ENCODE measurements at places on chromosomes 6 and 20.

GRCh38 chr6:168956141-168956838 lies 297.4 kb downstream of the THBS2 start:
- no peak for DNase-seq

DNA sequence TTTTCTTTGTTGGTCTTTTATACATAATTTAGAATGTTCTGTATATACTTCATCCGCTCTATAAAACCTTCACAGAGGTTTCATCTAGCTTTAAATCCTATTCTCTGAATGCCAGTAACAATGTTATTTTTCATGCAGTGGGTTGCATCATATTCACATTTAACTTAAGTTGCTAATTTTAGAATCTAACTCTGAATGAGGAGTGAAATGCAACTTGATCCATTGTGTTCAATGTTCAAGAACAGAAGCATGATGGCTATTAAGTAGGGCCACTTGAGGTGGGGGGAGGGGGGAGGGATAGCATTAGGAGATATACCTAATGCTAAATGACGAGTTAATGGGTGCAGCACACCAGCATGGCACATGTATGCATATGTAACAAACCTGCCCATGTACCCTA lies 224.5 kb downstream of the NKAIN2 start:
- no peak for DNase-seq

GRCh38 chr6:166174031-166174430 lies 6.4 kb upstream of the TBXT start:
- DNase-seq, result no peak

DNA sequence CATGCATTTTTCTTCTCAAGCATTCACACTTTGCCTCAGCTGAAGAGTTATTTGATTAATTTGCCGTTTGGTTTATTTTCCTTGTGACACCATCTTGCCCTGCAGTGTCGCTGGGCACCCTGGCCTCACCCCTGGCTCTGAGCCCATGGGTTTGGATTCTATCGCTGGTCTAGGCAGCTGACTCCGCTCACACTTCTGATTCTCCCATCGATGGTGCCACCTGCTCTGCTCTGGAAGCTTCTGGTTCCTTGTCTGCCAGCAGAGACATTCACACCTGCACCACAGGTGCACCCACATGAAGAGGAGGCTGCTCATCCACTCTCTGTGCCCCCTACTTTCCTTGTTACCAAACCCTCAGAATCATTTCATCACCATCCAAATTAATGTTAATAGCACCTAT lies 291.6 kb upstream of the CDH4 start:
- no peak for DNase-seq

DNA sequence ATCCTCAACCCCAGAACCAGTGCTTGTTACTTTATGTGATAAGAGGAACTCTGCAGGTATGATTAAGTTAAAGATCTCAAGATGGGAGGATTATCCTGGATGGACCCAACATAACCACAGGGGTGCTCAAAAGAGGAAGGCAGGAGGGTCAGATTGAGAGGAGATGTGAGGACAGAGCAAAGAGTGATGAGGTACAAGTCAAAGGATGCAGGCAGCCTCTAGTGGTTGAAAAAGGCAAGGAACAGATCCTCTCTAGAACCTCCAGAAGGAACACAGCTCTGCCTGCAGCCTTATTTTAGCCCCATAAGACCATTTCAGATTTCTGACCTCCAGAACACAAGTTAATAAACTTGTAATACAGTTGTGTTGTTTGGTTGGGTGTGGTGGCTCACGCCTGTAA lies 41.2 kb downstream of the PDSS2 start:
- no peak for DNase-seq

DNA sequence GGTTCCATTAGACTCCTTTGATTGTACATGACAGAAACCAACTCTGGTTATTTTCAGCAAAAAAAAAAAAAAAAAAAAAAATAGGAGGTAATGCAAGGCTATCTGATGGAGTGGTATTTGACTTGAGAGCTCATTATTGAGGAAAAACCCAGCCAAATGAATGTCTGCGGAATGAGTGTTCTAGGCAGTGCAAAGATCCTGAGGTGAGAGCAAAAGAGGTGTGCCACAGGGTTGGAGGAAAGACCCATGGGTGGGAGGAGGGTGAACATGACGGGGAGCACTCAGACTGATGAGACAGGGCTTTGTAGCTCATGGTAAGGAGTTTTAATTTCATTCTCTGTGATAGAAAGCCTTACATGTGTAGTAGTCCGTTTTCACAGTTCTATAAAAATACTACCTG lies 188.9 kb downstream of the TSHZ2 start:
- no peak for DNase-seq

DNA sequence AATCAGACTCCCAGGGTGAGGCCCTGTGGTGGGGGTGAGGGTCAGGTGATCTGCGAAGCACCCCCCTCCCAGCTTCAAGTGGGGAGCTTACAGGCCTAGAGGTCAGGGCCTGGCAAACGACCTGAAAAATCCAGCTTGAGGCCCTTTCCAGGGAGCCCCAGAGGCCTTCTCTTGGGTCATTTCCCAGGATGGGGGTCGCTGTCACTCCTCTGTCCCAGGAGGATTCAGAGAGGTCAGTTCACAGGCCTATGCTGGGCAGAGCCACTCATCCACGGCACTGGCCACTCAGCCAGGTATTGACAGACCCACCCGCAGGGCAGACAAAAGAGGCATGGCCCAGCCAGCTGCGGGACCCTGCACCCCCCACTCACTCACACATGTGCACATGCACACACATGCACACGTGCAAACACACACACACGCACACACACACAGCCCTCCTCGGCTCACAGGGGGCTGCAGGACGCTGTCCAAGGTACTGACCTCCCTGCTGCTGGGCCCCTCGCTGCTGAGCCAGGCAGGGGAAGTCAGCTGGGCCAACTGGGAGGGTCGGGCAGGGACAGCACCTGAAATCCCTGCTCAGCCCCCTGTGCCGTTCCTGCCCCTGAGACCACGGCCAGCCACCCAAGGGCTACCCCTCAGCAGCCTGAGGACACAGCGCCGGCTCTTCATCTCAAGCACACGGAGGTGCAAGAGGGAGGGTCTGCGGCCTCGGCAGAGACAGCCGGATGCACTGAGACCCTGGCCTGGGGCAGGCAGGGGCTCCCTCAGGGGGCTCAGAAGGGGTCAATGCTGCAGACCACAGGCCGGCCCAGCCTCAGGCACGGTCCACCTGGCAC lies 113.8 kb downstream of the TAF4 start:
- DNase-seq, result no peak

- DNase-seq, result no peak
Observed at GRCh38 chr6:42201382-42201781, 6.6 kb upstream of the GUCA1B start.

GRCh38 chr6:31795616-31796298 lies at the start of gene VARS1:
TSS of gene VARS1 (minus strand) at chr6:31795752. CDS start at chr6:31795217, 535 bp downstream.
- peak; percentile 92 for DNase-seq

GRCh38 chr6:130152908-130153510 lies 69.7 kb downstream of the SAMD3 start:
- DNase-seq, result no peak

- DNase-seq, result no peak
Observed at GRCh38 chr6:47180633-47181032, 129.1 kb downstream of the TNFRSF21 start.

DNA sequence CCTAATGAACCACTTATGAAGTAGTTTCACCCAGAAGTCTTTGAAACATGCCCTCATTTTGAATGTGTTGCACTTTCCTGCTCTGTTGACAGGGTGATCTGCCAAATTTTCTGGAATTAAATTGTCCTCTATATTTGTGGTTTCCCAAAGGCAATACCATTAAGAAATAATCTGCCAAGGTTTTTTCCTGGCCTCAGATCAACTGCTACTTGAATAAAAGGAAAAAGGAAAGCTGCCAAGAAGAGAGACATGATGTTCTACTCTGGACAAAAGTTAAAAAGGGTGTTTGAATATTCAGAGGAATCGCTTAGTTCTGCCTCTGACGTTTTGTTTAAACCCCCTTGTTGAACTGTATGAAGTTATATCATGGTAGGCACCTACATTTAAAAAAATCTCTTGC lies 37.4 kb upstream of the ARMH2 start:
- no peak for DNase-seq

DNA sequence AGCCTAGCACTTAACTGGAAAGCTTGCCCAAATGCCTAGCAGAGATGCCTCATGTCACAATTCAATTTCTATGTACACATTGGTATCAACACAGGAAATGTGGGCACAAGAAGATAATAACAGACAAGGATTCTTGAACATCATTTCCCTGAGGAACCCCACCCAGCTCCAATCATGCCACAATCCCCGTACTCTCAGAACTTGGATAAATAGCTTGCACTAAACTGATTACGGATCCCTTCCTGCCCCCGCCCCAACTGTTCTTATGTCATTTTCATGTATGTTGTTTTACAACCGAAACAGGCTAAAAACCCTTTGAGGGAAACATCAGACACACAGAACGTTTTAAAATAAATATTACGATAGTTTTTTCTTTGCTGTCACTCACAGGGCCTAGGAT lies 87.1 kb downstream of the BACH2 start:
- no peak for DNase-seq

DNA sequence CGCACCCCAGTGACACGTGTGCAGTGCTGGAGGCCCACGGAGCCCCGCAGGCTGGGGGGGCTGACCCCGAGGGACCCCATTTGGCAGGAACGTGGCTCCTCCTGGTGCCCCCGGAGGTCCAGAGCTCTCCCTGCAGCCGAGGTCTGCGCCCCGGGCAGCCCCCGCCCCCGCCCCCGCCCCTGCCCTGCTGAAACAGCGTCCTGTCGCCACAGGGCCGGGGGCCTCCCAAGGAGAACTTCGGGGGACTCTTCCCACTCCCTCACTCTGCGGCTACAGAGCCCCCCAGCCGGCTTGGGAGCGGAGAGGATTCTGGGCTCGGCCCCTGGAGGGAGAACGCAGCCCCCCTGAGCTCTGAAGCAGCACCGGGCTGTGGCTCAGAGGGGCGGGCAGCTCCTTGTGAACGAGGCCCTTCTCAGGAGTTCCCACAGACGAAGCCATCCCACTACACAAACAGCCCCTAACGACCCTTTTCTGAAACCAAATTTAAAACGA lies 115.2 kb downstream of the DLL1 start:
- DNase-seq, result no peak

- DNase-seq, result no peak
Observed at GRCh38 chr6:70118670-70119069, 184.2 kb downstream of the COL9A1 start.

DNA sequence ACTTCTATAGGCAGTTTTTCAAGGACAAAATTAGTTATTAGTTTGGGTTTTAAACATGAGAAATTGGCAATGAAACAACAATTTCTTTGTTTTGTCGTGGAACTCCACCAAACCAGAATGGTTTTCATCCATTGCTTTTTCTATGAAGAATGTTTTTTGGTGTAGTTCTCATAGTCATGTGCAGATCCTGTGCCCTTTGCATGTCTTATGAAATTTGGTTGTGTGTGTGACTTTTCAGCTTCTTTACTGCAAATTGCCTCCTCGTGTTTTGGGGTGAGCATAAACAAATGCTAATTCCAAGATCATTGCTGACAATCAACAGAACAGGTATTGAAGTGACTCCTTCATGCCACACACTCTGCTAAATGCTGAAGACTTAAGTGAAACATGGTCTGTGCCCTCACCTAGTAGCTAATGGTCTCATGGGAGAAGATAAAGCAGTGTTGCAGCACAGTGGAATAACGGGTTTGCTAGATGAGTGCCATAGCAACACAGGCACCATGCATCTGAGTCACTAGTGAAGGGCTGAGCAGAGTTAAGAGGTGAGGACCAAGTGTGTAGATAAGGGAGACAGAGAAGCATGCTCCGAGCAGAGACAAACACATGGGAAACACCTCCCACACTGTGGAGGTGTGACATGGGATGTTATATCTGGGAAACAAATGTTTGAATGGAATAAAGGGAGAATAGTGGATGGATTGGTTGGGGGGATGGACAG lies 120.0 kb downstream of the SLC16A10 start:
- no peak for DNase-seq

DNA sequence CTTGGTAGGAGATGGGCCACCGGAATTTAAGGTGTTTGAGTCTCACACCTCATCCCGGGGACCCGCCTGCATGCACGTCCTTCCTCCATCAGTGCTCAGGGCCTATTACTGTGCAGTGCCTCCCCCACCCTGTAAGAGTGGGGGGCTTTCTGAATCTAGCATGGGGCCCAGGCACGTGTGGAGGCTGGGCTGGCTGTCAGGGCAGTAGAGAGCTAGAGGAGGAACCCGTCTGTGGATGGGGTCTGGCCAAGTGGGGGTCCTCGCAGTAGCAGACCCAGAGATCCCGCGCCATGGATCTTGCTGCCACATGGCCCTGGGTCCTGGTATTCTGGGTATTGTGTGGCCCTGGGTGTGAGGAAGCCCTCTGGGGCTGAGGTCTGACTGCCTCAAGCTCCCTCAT lies 42.9 kb downstream of the SRC start:
- no peak for DNase-seq

- no peak for DNase-seq
Observed at GRCh38 chr20:44357555-44358125, 2.1 kb downstream of the HNF4A start.

DNA sequence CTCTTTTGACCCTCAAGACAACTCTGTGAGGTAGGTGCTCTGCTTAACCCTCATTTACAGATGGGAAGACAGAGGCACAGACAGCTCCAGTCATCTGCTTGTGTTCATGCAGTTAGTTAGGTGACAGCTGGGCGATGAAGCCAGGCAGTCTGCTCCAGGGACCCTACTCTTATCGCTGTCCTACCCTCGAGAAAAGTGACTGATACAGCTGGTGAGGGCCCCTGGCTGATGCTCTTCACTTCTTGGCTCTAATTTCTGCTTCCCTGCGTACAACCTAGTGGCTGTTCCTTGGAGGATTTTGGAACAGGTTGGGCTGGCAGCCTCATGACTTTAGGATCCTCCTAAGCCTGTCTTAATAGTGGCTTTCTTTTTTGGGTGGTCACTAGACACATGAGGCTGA lies 9.1 kb upstream of the TJAP1 start:
- no peak for DNase-seq
